GM12864 (cell line): ENCODE measurements at places on chromosomes 6 and 20.
A peak's percentile ranks its signal among the peaks of the same experiment; 100 is the strongest.

DNA sequence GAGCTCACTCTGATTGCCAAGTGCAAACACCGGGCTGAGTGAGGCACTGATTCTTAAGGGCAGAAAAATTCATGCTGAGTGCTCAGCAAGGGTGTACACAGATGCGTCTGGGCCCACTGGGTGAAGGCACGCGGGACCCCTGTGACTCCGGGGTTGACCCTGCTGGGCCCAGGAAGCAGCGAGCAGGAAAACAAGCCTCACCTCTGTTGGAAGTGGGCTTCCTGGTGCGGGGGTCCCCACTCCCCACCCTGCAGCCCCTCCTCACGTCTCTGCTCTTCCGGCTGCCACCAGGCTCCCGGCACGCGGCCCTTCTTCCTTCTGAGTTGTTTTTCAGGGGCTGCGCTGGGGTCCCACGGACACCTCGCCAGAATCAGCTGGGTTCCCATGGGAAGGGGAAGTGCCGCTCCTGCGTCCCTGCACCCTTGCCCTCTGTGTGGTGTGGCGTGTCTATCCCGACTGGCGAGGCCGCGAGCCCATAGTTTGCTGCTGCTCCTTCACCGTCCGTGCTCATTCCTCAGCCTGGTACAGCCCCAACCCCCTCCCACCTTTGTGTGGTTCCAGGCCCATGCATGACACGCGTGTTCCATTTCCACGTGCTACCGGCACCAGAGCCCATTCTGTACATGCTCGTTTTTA lies 80.6 kb upstream of the BHLHE23 start:
- DNase-seq, result no peak

DNA sequence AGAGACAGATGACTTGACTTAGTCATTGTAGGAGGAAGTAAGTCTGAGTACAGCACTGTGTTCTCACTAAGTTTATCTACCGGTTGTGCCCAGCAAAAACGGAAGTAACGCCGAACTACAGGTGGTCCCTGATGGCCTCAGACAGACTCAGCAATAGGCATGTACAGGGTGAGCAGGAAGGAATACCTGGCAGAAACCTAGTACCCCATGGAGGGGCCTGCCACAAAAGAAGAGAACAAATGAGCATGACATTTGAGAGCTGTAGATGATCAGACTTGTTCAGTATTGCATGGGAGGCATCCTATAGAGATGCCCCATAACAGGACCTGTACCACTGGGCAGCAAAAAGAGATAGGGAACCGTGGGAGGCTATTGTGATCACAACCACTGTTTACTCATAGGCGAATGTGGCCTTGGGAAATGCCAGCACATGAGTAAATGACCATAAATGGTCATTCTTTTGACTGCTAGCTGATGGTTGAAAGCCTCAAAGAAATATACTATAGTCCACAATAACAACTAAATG lies 106.4 kb upstream of the TAB2 start:
- no peak for DNase-seq

DNA sequence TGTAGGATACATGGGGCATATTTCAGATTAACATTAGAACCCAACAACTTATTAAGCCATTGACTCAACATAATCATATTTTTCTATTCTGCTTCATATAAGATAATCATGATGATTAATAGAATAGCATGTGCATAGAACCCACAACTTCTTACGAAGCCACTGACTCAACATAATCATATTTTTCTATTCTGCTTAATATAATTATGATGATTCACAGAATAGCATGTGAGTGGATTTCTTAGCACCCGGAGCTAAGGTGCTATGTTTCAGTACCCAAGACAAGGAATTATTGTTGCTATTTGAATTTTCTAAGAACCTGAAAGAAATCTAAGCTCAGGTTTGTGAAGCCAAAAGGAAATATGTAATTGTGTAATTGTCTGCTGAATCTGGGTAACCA lies 96.8 kb downstream of the TENT5A start:
- DNase-seq, result no peak

GRCh38 chr20:37901654-37902503 lies 1.0 kb upstream of the VSTM2L start:
- DNase-seq, result peak; percentile 67

- DNase-seq, result no peak
These were observed 326.6 kb upstream of the RNF24 start for GRCh38 chr20:4341804-4342485.

- no peak for DNase-seq
These were observed 40.6 kb downstream of the HECA start for GRCh38 chr6:139175389-139175948.

GRCh38 chr6:95244751-95245150 lies 332.6 kb upstream of the MANEA start:
- no peak for DNase-seq

- DNase-seq, result no peak
These were observed 46.9 kb downstream of the CDS2 start for GRCh38 chr20:5173751-5174150.

GRCh38 chr6:27478141-27478705 lies 5.3 kb upstream of the ZNF184 start:
- DNase-seq, result no peak

GRCh38 chr6:41647061-41647511 lies 8.8 kb downstream of the MDFI start:
- DNase-seq, result no peak

DNA sequence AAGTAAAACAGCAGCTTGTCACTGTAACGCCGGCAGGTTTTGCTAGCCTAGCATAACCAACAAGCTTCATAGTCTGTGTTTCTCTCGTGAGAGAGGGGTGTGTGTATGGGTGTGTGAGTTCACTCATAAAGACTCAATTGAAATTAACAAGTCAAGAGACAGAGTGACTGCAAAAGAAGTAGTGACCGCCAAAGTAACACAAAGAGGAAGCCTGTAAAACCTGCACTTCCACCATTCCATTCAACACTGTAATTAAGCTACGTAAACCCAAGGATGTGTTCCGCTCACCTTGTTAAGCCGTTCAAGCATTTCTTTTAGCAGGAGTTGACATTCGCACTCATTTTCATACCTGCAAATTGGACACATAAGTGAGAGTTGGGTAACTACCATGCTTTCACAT lies 6.6 kb downstream of the BFSP1 start:
- no peak for DNase-seq

DNA sequence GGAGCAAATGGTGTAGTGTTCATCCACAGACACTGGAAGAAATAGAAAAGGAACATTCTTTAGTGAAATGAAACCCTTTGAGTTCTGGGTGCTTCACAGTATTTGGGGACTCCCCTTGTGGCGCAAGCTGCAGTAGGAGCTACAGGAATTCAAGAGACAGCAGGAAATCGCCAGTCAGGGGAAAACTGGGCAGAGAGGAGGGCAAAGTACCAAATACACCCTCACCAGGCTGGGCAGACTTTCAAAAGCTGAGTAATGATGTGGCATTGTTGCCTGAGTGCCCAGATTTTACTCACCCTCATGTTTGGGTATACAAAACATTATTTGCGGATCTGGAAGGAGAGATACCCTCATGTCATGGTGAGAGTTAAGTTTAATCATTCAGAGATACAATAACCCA lies 97.9 kb downstream of the SOD2 start:
- DNase-seq, result no peak

- no peak for DNase-seq
These were observed 66.3 kb downstream of the MAN1A1 start for GRCh38 chr6:119283214-119283613.

DNA sequence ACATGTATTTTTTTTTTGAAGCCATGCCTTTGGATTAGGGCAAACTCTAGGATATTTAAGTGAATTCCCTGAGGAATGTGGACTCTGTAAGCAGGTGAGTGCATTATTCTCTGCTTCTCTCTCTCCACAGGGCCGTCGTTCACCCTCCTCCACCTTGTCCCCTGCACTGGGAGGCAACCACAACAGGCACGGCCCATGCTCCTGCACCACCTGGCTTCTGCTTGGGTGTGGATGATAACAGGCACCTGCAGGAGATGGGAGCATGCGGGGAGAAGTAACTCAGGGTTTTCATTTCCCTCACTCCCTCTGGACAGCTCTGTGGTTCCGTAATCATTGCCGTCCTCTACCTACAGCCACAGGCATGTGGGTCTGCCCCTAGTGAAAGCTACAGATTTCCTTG lies 43.4 kb downstream of the HLA-C start:
- no peak for DNase-seq

- DNase-seq, result no peak
These were observed 237.5 kb upstream of the TAB2 start for GRCh38 chr6:149079911-149080491.

GRCh38 chr6:22362361-22362760 lies 65.5 kb upstream of the PRL start:
- DNase-seq, result no peak

DNA sequence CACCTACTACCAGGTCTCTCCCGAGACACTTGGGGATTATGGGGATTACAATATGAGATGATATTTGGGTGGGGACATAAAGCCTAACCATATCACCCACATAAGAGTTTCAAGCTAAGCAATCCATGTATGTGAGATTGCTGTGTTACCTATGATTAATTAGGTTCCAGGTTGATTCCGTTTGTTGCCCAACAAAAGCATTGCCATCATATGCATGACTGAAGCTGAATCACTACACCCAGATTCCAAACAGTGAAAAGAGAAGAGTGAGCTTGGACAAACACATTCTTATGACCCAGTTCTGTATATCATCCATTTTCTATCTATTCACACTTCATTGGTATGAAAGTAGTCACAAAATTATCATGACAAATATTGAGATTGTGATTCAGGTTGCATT lies 952.5 kb upstream of the MAN1A1 start:
- DNase-seq, result no peak

- no peak for DNase-seq
These were observed 7.7 kb downstream of the TREML2 start for GRCh38 chr6:41193171-41193734.

DNA sequence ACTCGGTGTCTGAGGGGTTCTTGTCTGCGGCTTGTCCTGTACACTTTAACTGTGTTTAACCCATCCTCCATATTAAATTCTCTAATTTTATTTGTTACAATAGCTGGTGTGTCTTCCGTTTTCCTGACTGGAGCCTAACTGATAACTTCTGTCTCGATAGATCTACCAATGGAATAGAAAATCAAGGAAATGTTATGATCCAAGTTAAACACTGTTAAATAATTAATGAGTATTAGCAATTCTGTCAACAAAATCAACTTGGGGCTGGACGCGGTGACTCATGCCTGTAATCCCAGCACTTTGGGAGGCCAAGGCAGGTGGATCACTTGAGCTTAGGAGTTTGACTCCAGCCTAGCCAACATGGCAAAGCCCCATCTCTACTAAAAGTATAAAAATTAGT lies 81.7 kb downstream of the DNAH8 start:
- DNase-seq, result no peak

DNA sequence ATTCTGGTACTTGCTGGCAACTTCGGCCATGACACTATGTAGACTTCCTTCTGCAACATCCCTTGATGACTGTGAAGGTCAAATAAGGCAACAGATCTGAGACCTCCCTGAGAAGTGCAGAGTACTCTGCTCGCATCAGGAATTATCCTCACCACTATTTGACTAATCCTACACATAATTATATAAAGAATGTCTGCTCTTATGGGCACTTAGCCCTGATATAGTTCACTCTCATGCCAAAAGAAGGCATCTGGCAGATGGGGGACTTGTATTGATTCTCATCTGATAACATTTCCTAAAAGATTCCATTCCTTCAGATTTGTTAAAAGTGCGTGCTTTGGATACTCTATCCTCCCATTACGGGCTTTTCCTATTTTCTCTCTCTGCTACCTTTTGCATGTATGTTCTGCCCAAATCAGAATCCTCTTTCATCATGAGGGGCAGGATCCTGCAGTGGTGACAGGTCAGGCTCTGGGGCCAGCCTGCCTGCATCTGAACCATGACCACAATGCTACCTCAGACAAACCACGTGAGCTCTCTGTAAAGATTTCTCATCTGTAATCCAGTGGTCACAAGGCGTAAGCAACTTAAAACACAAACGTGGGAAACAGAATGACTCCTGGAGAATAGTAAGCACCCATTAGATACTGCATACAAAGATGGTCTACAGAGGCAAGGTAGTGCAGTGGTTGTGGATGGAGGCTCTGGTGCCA lies 134.0 kb downstream of the GJA10 start:
- DNase-seq, result no peak

DNA sequence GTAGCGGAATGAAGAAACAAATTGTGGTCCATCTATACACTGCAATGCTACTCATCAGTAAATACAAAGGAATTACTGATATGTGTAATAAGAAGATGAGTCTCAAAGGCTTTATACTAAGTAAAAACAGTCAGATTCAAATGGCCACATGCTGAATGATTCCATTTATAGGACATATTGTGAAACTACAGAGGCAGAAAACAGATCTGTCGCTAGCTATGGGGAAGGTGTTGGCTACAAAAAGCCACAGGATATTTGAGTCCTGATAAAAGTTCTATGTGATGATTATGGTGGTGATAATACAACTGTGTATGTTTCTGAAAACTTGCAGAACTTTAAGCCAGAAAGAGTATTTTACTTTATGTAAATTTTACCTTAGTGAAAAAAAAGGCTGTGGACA lies 313.2 kb downstream of the HDGFL1 start:
- no peak for DNase-seq
